ENCODE measurements at places on chromosomes 5 and 9. TPM values are rescaled to one million over a fixed set of nuclear protein-coding genes. Genes with fewer than 3 reads are reported as not detected.

- H3K4me1 ChIP-seq: peaks cover 30% of the 10 kb centered on the region
- H3K4me3 ChIP-seq: no peak overlapping the region
- H3K27me3 ChIP-seq: no peaks in the 10 kb centered on the region
- DNase-seq: no peak
- H3K36me3 ChIP-seq: no peaks in the 10 kb centered on the region
Observed at GRCh38 chr9:130927995-130928900, 10.8 kb downstream of the FIBCD1 start.

GRCh38 chr9:93131599-93132286 lies 2.3 kb downstream of the NINJ1 start:
- no peak overlapping the region for H3K4me3 ChIP-seq
- DNase-seq: no peak
- peak overlapping the region; percentile 97 for H3K27ac ChIP-seq
- no peaks in the 10 kb centered on the region for H3K4me1 ChIP-seq
- H3K36me3 ChIP-seq: no peaks in the 10 kb centered on the region

- no peaks in the 10 kb centered on the region for H3K4me1 ChIP-seq
- H3K4me3 ChIP-seq: peak within 1 kb of the TSS; percentile 51
- DNase-seq: no peak
Observed at GRCh38 chr5:7395947-7396712, at the start of gene ADCY2. Gene ADCY2 (plus strand): TSS chr5:7396138. CDS start chr5:7396297, 159 bp downstream.

Gene DAPK1
- 23.0 TPM for total RNA-seq
